ENCODE measurements at places on chromosomes 3 and 15.

DNA sequence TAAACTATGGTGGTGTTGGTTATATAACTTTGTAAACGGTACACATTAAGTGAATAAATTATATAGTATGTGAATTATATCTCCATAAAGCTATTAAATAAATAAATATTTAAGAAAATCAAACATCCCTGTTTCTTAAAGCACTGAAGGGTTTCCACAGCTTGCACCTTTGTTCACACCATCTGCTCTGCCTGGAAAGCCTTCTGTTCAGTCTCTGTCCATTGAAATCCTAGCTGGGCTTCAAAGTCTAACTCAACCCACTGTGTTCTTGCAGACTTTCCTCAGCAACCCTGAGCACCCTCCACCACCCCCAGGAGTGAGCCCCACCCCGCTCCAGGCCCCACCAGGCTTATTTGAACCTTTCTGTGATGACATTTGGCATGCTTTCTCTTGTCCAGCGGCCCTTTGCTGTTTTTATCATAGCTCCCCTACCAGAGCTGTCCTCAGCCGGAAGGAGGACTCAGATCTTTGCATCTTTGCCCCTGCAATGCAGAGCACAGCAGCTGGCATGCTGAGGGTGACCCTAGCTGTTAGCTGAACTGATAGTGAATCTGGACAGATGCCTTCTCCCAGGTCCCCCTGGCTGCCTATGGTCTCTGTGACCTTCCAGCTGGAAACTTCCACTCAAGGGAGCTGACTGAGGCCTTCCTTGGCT lies 105.2 kb downstream of the DAPK2 start:
- DNase-seq: no peak

DNA sequence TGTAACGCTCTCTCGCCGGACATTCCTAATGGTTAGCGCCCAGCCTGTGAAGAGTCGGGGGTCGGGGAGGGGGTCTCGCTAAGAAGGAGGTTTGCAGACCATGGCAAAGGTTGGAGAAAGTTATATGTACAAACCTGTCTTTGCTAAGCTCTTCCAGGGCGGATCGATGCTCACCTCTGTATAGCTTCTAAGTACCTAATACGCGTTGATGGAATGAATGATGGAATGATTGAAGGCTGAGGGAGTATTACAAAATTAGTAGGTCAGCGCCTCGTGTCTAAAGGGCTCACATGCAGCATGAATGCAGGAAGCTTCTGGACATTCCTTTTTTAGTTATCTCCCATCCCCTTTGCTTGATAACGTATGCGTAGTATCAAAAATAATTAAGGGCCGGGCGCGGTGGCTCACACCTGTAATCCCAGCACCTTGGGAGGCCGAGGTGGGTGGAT lies 305 bp upstream of the KPNA1 start:
- no peak for DNase-seq

- DNase-seq: no peak
These were observed 61.7 kb downstream of the FAM227B start for GRCh38 chr15:49558929-49559328.

DNA sequence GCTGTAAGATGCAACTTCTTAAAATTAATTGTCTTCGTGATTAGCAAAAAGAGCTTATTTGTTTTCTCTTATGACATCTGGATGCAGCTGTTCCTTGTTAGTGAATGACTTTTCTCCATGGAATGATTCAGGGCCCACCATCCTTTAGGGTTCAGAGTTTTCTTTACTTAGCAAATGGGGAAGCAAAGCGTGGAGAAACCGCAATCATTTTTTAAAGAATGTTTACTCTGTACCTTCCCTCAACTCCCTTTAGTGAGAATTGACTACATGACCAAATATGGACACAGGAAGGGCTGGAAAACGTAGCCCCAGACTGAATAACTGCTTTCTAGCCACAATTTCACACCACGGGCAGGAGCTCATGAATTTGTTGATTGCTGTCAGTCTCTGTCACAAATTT lies 130.1 kb downstream of the EDEM1 start:
- no peak for DNase-seq

- DNase-seq: no peak
These were observed 32.1 kb downstream of the KY start for GRCh38 chr3:134618478-134619300.

GRCh38 chr15:98703126-98703685 lies 54.9 kb downstream of the IGF1R start:
- no peak for DNase-seq

GRCh38 chr3:129433565-129433964 lies 5.1 kb upstream of the EFCAB12 start:
- DNase-seq: no peak

DNA sequence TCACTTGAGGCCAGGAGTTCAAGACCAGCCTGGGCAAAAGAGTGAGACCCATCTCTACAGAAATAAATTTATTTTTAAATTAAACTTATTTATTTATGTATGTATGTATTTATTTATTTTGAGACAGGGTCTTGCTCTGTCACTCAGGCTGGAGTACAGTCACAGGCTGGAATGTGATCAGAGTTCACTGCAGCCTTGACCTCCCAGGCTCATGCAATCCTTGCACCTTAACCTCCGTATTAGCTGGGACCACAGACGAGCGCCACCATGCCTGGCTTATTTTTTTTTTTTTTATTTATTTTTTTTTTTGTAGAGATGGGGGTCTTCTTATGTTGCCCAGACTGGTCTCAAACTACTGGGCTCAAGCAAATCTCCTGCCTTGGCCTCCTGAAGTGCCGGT lies 135.2 kb upstream of the HES1 start:
- DNase-seq: no peak

GRCh38 chr3:128714887-128715491 lies 11.0 kb upstream of the RAB7A start:
- no peak for DNase-seq

- DNase-seq: no peak
These were observed 214.5 kb upstream of the ROPN1 start for GRCh38 chr3:124206225-124207055.

GRCh38 chr15:49171790-49172189 lies 1.7 kb downstream of the GALK2 start:
- no peak for DNase-seq

DNA sequence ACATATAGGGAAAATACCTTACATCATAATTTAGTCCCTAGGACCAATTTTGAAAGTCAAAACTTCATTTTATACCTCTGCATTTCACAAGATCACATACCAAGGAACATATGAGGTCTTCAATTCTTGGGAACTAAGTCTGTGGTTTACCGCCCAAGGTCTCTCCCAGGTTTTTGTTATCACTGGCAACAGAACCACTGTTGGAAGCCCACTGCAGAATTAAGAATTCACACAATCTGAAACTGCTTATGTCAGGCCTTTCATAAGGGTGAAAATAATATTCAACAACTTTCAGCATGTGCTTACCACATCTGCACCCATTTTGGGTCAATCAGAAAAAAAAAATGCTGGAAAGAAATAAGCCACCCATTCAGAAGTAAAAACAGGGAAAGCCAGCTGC lies 107.2 kb upstream of the MME start:
- DNase-seq: no peak

GRCh38 chr3:151387432-151387831 lies 2.9 kb upstream of the P2RY12 start:
- DNase-seq: no peak

- DNase-seq: no peak
These were observed 138.6 kb downstream of the TBL1XR1 start for GRCh38 chr3:177058648-177059047.

DNA sequence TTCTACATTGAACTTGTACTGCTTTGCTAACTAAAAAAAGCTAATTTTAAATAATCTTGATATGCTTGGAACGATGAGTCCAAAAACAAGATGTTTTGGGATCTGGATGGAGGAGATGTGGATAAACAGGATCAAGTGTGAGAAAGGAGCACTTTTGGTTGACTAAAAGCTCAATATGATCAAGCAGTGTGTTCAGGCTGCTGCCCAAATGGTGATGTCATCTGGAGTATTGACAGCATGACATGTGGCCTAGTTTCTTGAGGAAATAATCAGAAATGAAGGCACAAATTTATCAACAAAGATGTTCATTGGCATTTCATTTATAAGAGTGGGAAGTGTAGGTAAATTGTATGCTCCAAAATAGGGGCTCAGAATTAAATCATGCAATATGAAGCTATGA lies 161.2 kb downstream of the SOX2 start:
- DNase-seq: no peak

- DNase-seq: no peak
These were observed 60.1 kb downstream of the VGLL4 start for GRCh38 chr3:11583638-11584046.

DNA sequence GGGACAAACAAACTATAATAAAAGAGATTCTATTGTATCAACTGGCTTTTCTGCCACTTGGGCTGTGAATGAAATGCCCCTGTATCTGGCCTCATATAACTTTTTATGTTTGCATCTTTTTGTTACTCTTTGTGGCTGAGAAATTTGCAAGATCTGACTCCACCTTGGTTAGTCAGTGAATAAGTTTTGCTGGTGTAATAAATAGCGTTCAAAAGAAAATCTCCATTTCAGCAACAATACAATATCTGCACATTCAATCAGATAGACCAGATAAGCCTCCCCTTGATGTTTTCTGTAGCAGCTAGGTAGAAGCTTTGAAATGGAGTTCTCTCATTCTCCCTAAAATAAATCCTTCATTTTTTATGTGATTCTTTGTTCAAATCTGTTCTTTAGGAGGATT lies 12.0 kb downstream of the TRAT1 start:
- no peak for DNase-seq

DNA sequence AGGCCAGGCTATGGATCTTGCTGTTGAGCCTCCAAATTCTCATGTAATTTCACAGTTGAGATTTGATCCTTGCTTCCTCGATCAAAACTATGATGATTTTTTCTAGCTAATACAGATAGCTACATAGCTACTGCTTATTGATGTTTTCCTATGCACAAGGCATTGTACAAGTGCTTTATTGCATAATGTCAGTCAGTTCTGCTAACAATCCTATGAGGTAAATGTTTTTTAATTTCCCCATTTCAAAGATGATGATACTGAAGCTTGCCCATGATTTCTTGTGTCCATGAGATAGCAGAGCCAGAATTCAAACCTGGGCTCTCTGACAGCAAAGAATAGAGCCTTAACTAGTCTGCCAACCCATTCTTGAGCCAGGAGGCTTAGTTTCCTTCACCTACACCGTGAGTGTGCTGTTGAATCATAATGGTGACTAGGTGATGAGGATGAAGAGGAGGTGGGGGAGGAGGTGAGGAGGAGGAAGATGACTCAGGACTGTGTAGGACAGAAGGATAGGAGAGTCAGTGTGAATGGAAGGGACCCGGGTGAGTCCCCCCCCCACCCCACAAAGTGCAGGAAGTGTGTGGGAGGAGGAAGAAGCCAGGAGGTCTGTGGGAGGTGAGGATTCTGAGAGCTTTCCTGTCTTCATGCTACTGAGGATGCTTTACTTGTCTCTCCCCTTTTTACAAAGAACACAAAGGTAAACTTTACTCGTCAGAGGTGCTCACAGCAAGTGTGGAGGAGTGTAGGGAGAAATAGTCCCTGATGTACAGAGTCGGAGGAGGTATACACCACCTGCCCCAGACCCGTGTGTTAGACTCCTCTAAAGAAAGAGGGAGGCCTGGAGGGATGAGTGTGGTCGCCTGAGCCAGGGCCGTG lies 3.6 kb downstream of the TAGLN3 start:
- no peak for DNase-seq

Data from GM12892 (cell line).